GM12891 (cell line): ENCODE measurements at places on chromosomes 7 and 10.

DNA sequence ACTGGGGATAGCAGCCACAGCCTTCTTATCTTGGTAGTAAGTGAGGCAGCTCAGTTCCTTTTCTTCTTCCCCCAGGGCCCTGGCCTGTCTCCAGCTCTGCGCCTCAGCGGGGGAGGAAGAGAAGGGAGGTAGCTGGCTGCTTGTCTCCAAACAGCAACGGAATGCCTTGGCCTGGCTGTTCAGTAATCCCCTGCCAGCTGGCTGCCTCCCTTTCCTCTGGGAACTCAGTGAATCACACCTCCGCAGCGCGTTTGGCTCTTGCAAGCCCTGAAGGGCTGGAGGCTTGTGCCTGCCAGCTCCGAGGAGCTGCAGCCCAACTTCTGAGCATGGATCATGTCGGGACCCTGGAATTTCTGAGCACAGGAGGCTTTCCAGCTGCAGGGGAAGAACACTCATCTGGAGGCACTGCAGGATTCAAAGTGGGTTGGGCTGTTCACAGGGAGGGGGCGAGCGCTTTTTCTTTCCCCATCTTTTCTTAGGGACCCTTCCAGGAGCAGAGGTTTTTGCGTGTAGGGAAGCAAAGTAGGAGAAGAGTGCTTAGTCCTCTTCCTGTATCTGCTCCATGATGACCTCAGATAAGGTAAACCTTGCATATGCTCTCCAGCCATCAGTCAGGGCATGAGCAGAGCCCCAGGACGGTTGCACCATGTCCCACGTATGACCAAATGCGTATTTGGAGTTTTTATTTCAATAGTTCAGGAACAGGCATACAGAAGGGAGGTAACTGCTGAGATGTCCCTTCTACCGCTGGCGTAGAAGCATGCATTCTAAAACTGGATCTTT is 253.2 kb upstream of the INHBA start:
- no peak for DNase-seq

GRCh38 chr7:134593530-134594392 is 44.9 kb downstream of the AKR1B15 start:
- no peak for DNase-seq

GRCh38 chr7:90312745-90313144 is 8.4 kb downstream of the FAM237B start:
- no peak for DNase-seq

DNA sequence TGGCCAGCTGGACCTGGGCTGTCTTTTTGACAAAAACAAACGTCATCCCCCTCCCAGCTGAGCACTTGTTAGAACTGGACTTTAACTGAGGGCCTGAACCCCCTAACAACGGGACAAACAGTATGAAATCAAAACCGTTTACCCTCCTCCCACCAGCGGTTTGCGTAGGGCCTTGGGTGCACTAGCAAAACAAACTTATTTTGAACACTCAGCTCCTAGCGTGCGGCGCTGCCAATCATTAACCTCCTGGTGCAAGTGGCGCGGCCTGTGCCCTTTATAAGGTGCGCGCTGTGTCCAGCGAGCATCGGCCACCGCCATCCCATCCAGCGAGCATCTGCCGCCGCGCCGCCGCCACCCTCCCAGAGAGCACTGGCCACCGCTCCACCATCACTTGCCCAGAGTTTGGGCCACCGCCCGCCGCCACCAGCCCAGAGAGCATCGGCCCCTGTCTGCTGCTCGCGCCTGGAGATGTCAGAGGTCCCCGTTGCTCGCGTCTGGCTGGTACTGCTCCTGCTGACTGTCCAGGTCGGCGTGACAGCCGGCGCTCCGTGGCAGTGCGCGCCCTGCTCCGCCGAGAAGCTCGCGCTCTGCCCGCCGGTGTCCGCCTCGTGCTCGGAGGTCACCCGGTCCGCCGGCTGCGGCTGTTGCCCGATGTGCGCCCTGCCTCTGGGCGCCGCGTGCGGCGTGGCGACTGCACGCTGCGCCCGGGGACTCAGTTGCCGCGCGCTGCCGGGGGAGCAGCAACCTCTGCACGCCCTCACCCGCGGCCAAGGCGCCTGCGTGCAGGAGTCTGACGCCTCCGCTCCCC is at the start of gene IGFBP1:
Gene IGFBP1, plus strand, starts transcription at position 304 of the 808 bp plus-strand sequence. Its CDS starts 165 bp downstream, at position 469.
- no peak for DNase-seq

- no peak for DNase-seq
These were observed 10.6 kb downstream of the BEND7 start for GRCh38 chr10:13518076-13518692.

- no peak for DNase-seq
These were observed 80.7 kb upstream of the SEC61G start for GRCh38 chr7:54839575-54840213.

GRCh38 chr10:30502266-30503060 is 68.5 kb downstream of the MAP3K8 start:
- no peak for DNase-seq

GRCh38 chr10:33247221-33247922 is 87.1 kb downstream of the NRP1 start:
- DNase-seq = no peak

- no peak for DNase-seq
These were observed 295.6 kb downstream of the CCDC3 start for GRCh38 chr10:12705943-12706342.

- no peak for DNase-seq
These were observed 82.8 kb downstream of the PPP1R3C start for GRCh38 chr10:91550021-91550420.

GRCh38 chr7:129778770-129779601 is 167.5 kb downstream of the NRF1 start:
- DNase-seq = no peak

GRCh38 chr10:13440185-13441061 is 88.4 kb downstream of the BEND7 start:
- peak; percentile 72 for DNase-seq

GRCh38 chr10:61081301-61081700 is 137.3 kb upstream of the RHOBTB1 start:
- DNase-seq = no peak

DNA sequence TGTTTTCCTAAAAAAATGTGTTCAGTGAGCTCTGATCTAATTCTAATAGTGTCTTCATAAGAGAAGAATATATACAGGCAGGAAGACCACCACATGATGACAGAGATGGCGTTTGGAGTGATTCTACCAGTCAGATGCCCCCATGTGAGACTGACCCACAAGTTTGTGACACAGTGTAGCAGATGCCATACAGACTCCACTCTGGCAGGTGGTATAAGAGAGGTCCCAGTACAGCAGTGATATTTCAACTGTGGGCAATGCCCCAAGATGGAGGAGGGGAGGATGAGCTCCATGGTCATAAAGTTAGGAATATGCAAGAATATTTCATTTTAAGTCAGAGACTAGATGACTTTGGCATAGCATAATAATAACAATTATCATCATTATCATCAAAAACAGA is 1022.6 kb downstream of the KCNMA1 start:
- DNase-seq = no peak

DNA sequence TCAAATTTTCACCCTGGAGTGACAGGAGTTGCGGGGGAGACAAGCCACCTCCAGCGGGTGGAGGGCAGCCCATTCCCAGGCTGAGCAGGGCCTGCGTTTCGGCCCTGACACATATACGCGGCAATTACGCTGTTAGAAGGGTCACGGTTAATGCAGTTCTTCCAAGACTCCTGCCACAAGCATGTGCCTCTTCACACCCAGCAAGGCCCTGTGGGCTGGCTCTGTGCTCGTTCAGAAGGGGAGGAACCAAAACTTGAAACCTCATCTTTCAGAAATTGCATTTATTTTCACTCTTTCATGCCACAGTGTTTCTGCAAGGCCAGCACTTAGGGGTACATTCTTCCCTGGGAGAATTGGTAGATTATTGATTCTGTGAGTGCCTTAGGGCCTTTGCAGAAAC is 24.7 kb downstream of the LRMDA start:
- no peak for DNase-seq

DNA sequence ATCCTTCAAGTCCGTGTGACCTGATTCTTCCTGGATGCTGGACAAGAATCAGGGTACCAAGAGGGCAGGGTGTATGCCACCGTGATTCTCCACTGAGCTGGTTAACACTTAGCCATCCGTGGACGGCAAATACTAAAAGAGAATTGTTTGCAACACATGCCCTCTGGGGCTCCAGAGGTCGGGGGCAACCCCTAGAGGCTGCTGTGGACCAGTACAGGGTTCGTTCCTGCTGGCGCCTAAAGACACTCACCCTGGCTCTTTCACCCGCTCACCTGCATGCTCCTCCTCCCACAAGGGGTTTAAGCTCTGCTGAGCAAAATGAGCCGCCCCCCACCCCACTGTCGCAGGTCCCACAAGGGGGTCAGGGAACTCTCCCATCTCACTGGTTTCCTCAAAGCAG is 148.7 kb upstream of the ITGB1 start:
- DNase-seq = no peak

GRCh38 chr7:103810112-103810744 is 179.2 kb downstream of the RELN start:
- DNase-seq = no peak

- no peak for DNase-seq
These were observed 219.6 kb upstream of the SHH start for GRCh38 chr7:156031679-156032478.

- no peak for DNase-seq
These were observed 435.4 kb downstream of the KIF20B start for GRCh38 chr10:90136731-90137316.

- DNase-seq = no peak
These were observed 3.8 kb downstream of the GRK5 start for GRCh38 chr10:119211176-119211575.

- DNase-seq = no peak
These were observed 218.0 kb downstream of the CREB5 start for GRCh38 chr7:28630350-28630749.

GRCh38 chr7:68438811-68439210 is 1159.5 kb upstream of the AUTS2 start:
- no peak for DNase-seq

DNA sequence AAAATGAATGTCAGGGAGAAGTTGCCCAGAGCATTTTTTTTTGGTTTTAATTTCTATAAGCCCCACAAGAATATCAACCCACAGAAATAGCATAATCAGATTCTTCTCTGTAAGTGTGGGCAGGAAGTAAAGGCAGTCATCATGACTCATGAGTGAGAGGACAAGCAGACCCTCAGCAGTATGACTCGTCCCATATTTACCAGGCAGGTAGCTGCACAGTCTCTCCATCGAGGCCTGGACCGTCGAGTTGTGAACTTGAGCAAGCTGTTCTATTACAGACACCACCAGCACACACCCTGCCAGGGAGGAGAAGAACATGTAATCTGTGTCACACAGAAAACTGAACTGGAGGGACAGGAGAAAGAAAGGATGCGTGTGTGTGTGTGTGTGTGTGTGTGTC is 37.8 kb downstream of the AOAH start:
- no peak for DNase-seq
